Sigmoid colon (tissue), 7 donors: ENCODE measurements at places on chromosomes 6 and 20. TPM values are rescaled to one million over a fixed set of nuclear protein-coding genes. Genes with fewer than 3 reads are reported as not detected.

DNA sequence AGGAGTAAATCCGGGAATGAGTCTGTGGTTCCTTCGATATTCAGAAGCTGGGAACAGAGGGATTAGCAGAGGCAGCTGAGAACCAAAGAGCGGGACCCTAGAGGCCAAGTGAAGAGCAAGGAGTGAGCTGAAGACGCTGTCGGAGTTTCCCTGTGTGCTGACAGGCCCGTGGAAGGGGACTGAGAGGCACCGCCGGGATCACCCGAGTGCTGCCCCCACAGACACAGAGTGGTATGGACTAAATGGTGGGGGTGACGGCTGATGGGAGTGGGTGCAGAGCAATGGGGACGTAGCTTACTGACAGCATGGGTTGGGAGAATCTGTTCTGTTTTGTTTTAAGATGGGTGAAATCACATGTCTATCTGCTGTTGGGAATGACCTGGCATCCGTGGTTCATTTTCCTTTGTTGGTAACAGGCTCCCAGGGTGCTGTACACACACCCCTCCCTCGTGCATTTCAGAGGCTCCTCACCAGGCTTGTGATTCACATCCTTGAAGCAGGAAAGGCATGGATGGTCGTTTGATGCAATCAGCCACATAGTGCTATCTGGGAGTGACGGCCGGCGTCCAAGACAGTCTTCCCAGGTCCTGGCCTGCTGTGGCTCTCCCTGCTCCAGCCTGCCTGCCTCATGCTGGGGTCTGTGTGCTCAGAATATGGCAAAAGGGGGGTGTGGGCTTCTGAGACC, 97.4 kb downstream of the THBS2 start:
- no peak for DNase-seq

- no peak for DNase-seq
These were observed 548 bp upstream of the BCAS4 start for GRCh38 chr20:50794181-50794845.

Gene HDGFL1
- not detected for total RNA-seq

Gene RAET1L
- not detected for total RNA-seq

DNA sequence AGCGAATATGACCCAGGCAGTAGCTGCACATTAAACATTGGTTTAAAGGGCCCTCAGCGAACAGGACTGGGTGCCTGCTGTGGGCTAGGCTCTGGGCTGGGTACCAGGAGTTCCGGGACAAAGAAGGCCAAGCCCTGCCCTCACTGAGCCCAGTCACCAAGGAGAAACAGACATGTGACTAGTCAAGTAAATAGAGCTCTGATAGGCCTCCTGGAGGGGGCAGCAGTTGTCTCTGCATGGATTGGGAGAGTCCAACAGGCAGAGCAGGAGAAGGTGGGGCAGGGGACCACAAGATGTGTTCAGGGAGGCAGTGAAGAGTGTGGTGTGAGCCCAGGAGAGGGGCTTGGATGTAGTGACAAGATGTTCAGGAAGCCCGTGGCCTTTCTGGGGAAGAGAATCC, 3.1 kb downstream of the HM13 start:
- DNase-seq = no peak
